ENCODE measurements at places on chromosomes 11 and 22. TPM values are rescaled to one million over a fixed set of nuclear protein-coding genes. Genes with fewer than 3 reads are reported as not detected.

CARD18 gene
- not detected for polyA plus RNA-seq

MS4A4E gene
- polyA plus RNA-seq = not detected

VWA5A gene
- polyA plus RNA-seq = 9.1 TPM

GRM5 gene
- polyA plus RNA-seq = not detected

DNA sequence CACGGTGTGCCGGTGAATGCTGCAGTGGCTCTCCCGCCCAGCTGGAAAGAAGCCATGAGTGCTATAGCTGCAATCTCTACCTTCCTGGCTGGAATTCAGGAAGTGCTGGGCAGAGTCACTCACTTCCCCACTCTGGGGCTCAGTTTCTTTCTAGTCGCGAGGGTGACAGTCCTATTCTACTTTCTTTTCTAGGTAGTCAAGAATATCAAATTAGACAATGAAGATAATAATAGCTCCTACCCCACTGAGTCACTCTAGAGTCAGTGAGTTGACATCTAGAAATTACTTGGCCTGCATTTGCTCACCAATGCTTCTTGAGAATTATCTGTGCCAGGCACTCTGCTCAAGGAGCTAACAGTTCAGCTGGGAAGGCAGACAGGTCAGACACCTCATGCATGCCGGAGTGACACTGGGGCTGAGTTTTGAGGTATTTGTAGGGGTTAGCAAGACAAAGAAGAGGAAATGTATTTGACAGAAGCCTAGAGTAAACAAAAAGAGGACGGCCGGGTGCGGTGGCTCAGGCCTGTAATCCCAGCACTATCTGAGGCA is 3.2 kb downstream of the CENPM start:
- no peak for DNase-seq

GRCh38 chr11:69095300-69095699 is 46.6 kb downstream of the TPCN2 start:
- no peak for DNase-seq

- no peak for DNase-seq
Observed at GRCh38 chr11:108122166-108122628, 830 bp downstream of the ACAT1 start.

- DNase-seq = no peak
Observed at GRCh38 chr11:95907476-95907875, 16.4 kb downstream of the MTMR2 start.

DNA sequence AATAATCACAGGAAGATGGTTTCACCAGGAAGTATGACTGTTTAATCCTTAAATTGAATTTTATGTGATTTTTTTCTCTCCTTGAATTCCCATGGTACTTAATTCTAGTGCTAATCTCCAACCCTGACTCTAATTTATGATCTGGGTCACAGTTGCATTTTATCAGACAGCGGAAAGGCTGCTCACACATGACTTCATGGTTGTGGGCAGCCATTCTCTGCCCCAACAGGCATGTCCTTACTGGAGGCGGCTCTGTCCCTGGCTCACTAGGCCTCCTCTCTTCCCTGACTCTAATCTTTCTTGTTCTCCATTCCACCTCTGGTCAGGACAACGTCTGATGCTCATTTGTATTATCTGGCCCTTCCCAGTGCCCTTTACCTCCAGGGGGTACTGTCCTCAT is 184.4 kb downstream of the CHST1 start:
- no peak for DNase-seq

GRCh38 chr22:38957808-38958650 is 620 bp downstream of the APOBEC3A start:
- DNase-seq = no peak

DNA sequence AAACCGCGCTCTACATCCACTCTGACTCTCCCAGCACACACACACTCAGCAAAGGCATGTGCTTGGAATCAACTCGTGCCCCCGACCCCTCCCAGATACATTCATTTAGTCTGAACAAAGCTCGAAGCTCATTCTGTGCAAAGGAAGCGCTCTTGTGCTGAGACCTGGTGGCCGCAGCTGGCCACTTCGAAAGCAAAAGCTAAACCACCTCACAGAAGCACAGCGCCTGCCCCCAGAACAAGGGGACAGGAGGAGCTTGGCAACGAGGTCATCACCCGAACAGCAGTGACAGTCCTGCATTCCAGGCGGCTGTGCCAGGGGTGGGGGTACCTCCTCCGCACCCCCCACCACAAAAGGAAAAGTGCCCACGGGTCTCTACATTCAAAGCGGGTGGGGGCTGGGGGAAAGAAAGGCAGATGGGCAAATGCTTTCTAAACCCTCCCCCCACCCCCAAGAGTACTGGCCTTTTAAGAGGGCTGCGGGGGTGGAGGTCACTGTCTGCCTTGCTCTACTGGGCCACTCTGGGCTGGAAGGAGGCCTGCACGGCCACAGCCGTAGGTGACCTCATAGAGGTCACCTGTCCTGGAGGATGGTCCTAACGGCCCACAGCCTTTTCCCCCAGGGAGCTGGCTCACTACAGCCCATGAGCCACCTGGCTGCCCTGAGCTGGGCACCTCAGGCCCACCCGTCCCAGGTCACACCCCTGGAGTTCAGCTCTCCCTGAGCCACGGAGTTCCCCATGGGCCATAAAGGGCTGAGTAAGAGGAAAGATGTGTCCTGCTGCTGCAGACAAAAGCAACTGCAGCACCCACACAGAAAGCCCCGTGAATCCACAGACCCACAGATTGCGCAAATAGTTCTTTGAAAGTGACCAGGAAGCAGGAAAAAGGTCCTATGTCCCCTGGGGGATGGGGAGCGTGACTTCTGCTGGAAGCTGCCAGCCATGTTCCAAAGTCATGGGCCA is 21.3 kb downstream of the CBX7 start:
- DNase-seq = no peak

DNA sequence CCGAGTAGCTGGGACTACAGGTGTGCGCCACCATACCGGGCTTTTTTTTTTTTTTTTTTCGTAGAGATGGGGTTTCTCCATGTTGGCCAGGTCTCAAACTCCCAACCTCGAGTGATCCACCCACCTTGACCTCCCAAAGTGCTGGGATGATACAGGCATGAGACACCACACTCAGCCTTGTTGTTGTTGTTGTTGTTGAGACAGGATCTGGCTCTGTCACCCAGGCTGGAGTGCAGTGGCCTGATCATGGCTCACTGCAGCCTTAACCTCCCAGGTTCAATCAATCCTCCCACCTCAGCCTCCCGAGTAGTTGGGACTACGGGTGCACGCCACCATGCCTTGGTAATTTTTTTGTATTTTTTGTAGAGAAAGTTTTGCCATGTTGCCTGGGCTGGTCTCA is 23.4 kb upstream of the CLDN5 start:
- DNase-seq = no peak

DNA sequence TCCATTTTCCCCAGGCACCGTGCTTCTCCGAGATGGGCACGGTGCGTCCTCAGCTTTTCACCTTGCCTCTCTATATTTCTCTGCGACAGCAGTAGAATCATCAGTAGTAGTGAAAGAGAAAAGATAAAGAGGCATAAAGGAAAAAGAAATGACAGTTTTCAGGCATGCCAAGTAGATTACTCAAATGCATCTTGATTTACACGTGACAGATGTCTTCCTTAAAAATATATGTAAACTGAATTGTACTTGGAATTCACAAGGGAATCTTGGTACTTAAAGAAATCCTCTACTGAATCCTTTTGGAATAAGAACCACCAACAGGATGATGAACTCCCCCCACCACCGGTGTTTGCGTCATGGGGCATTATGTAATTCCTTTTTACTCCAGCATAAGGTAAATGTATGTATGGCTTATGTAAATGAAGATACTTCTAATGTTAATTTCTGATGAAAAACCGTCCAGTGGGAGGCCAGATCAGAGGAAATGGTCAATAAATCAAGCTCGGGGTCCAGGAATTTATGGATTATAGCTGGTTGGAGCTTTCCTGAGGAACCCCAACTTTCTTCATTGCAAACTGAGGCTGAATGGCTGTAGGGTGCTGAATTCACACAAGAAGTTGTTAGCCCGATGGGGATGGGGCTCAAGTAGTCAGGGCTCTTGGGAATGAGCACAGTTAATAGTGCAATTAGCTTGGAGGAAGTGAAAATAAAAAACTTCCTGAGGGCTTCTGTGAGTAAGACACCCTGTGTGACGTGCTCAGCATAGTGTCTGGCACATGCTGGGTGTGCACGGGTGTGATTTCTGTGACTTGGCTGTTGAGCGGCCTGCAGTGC is 630.4 kb downstream of the OPCML start:
- no peak for DNase-seq

Data from naive thymus-derived CD8-positive, alpha-beta T cell (primary cell).